Activated gamma-delta T cell treated with Interleukin-2 at 50 U/mL for 16 hours (primary cell): ENCODE measurements at places on chromosomes 2 and 18.
A peak's percentile ranks its signal among the peaks of the same experiment; 100 is the strongest.

DNA sequence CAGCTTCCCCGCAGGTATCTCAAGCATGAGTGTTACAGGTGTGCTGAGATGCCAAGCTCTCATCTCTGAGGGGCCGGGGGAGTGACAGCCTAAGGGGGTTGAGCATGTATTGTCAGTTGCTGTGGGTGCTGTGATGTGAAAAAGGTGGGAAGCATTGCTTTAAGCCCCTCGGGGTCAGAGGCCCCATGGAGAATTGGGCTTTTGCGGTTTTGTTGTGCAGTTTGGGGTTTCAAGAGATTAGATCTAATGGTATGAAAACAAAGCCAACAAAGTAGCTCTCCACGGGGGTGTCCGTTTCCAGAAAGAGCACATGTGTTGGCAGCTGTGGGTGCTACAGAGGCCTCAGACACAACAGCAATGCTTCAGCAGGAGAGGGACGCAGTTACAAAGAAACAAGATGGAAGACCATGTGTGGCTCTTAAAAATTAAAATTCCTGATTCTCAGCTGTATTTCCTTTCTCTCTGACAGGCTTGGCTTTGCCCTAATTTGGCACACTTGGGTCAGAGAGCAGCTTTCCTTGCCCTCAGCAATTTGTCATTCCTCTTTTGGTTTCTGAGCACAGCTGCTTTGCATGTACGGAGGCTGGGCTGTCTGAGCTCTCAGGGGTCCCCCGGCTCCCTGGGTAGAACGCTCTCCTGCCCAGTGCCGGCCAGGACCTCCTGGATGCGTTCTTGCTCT is 69.9 kb downstream of the TMEM247 start:
- DNase-seq: no peak

- DNase-seq: no peak
These were observed 4.7 kb upstream of the CFAP65 start for GRCh38 chr2:219045937-219046550.

DNA sequence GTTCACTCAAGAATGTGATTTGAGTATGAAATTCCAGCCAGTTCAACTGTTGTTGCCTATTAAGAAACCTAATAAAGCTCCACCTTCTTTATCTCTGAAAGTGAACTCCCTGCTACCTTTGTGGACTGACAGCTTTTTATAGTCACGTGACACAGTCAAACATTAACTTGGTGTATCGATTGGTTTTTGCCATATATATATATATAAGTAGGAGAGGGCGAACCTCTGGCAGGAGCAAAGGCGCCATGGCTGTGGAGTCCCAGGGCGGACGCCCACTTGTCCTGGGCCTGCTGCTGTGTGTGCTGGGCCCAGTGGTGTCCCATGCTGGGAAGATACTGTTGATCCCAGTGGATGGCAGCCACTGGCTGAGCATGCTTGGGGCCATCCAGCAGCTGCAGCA is at the start of gene UGT1A1:
Gene UGT1A1 (plus strand): TSS at position 228 of the 400 bp plus-strand sequence. CDS start 18 bp downstream, at position 246.
- no peak for DNase-seq

DNA sequence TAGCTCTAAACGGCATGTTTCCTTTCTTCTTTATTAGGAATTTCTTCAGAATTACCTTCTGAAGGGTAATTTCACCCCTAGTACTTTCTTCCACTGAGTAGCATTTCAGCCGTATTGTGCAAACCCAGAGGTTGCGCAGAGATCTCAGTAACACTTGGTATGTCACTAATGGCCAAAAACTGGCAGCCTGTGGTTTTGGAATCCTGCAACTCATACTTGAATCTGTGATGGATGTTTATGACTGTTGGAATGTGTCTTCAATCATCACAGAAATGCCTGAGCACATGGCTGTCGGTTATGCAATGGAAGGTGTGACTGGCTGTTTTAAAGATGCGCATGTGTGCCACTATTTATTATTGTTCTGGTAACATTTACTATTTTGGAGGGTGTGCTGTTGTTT is 100.0 kb downstream of the COLEC12 start:
- no peak for DNase-seq

GRCh38 chr2:222912117-222912516 is 51.3 kb downstream of the ACSL3 start:
- DNase-seq: no peak

- no peak for DNase-seq
These were observed 174.4 kb downstream of the RPIA start for GRCh38 chr2:88865801-88866371.

DNA sequence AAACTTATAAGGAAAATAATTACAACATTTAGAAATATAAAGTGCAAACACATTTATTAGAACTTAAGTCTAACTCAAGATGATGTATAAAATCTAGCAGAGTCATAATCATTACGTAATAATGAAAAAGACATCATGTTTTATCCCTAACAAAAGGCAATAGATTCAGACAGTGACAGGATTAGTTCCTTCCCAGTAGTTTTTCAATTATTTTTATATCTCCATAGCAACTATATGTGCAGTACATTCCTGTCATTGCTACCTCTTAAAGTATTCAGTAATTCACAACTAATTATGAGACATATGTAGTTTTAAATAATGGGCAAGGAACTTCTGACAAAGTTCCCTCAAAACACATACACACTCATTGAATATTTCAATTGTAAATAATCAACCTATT is 687.9 kb downstream of the CCDC85A start:
- DNase-seq: no peak

GRCh38 chr2:165624470-165624800 is 154.9 kb downstream of the CSRNP3 start:
- no peak for DNase-seq

- no peak for DNase-seq
These were observed 6.4 kb downstream of the PMAIP1 start for GRCh38 chr18:59906203-59906602.

GRCh38 chr2:221572821-221573429 is 821 bp upstream of the EPHA4 start:
- peak; percentile 29 for DNase-seq

GRCh38 chr2:24883946-24884345 is 36.1 kb downstream of the ADCY3 start:
- DNase-seq: no peak

DNA sequence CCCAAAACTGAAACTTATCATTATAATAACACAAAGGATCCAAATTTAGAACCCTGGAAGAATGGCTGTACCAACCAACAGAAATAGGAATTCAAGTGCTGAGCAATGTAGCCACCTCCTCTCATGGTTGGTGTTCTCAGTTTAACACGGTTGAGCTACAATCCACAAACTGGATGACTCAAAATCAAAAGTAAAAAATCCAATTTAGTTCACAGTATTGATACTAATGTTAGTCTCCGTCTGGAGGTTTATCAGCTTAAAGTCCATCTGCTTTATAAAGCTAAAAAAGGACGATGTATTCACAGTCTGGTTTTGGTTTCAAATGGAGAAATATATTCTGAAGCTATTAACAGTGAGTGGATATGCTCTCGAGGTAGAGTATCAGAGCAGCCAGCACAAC is 40.5 kb downstream of the CNTNAP5 start:
- DNase-seq: no peak

DNA sequence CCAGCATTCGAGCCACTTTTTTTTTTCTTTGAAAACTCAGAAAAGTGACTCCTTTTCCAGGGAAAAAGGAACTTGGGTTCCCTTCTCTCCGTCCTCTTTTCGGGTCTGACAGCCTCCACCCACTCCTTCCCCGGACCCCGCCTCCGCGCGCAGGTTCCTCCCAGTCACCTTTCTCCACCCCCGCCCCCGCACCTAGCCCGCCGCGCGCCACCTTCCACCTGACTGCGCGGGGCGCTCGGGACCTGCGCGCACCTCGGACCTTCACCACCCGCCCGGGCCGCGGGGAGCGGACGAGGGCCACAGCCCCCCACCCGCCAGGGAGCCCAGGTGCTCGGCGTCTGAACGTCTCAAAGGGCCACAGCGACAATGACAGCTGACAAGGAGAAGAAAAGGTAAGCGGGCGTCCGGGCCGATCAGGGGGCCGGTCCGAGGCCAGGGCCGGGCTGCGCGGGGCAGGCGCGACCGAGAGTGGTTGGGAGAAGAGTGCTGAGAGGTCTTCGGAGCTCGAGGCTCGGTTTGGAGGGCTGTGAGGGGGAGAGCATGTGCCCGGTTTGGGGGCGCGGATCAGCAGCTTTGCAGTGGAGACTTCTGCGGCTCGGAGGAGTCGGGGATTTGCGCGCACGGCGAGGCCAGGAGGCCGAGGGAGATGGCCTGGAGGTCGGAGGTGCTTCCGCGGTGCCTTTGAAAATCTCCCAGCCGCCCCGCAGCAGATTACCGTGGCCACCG is 502 bp downstream of the EPAS1 start:
- peak; percentile 68 for DNase-seq

DNA sequence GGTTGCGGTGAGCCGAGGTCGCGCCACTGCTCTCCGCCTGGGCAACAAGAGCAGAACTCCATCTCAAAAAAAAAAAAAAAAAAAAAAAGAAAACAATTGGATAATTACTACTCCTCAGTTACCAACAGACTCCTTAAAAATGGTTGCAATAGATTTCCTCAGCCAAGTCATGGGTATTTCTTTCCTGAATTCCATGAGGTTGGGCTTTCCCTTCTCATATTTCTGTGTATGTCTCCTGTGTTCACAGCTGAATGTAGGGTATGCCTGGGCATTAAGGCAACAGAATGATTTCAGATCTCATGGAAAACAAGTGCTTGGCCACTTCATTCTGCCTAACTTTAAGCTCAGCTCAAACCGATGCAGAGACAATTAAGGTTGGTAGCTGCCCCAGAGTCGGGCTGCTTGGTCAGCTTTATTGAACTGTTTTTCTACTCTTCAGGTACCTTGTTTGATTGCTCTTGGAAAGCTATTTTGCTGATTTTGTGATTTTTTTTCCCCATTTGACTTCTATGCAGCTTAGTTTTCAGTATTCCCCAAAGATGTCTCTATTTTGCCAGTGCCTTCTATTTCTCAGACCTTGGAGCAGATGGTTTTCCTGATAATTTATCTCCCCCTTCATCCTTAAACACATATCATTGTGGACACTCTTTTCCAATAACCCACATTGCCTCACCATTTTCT is 24.8 kb downstream of the KIF5C start:
- DNase-seq: no peak

DNA sequence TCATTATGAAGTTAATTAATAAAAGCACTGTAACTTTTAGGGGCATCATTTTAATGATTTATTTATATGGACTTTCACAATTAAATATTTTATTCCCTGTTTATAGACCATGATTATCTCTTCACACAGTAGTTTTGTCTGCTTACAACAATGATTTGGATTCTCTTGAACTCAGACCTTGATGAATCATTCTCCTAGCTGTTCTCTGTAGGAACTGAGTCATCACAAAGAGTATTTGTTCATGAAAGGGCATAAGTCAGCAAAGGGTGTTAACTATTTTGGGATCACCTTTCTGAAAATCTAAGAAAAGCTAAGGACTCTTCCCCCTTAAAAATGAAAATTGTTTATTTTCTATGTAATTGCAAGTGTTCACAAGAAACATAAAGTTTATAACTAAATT is 461.1 kb upstream of the UBE2E3 start:
- no peak for DNase-seq

- no peak for DNase-seq
These were observed 45.9 kb upstream of the YES1 start for GRCh38 chr18:857986-858385.

- DNase-seq: no peak
These were observed 29.9 kb downstream of the PHLPP1 start for GRCh38 chr18:62745089-62745751.

DNA sequence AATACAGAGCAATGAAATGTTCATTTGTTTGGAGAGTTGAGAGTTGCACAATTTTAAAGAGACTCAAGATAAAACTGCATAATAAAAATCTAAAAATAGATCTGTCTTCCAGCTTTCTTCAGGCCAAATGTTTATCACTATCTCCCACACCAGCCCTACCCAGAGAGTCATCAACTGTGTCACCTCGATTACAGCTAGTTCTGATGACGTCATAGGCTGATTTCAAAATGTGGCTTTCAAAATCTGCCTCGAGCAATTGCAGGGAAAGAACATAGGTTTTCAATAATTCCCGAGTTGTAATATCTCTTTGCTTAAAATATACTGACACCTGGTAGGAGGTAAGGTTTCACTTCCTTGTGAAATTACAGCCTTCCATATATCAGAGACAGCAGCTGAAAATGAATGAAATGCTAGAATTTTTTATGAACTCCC is 677.6 kb upstream of the ID2 start:
- no peak for DNase-seq

DNA sequence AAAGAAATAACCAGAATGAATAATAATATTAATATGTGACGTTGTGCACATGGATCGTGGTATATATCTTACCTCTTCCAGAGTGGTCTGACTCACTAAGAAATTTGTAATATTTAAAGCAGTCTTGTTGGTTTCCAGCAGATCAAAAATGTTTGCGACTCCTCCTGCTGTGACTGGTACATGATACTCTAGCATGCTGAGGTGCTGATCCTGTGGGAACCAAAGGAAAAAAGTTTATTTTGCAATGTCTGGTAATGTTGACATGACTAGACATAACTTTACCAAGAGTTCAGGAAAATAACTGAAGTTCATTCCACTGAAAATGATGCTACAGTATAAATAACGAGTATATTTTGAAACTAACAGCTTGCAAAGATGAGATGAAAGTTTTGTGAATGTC is 124.5 kb upstream of the BARD1 start:
- DNase-seq: no peak

DNA sequence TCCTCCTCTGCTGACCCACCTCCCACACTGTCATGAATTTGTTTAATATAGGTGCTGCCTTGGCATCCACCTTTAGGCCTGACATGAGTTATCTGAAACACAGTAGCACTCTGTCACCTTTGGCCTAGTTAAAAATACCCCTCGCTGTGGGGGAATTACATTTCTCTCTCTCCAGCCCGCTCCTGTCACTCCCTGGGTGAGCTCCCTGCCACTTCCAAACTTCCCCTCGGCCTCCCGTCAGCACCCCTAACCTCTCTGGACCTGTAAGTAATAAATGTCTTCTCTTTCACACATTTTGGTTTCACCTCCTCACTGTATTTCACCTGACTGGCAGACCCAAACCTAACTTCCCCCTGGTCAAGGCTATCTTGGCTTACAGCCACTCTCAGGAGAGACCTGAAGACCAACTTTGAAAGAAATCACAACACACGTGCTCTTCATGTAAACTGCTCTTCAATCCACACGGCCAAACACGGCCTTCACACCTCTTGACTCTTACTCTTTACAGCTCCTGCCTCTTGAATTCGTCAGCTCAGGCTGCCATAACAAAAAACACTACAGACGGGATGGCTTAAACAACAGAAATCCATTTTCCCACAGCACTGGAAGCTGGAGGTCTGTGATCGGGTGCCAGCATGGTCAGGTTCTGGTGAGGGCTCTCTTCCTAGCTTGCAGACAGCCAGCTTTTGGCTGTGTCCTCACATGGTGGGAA is 28.3 kb downstream of the REEP1 start:
- no peak for DNase-seq

GRCh38 chr18:35464831-35465279 is 32.9 kb downstream of the INO80C start:
- no peak for DNase-seq

DNA sequence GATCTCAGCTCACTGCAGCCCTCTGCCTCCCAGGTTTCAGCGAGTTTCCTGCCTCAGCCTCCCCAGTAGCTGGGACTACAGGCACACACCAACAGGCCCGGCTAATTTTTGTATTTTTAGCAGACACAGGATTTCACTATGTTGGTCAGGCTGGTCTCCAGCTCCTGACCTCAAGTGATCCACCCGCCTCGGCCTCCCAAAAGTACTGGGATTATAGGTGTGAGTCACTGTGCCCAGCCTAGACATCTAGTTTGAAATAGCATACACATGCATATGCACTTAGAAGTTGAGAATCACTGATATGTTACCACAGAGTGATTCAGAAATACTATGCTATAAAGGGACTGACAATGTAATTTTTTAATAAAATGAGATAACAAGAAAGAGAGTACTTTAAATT is 69.8 kb upstream of the CDKL4 start:
- no peak for DNase-seq
